ENCODE measurements at places on chromosomes 3 and 15. TPM values are rescaled to one million over a fixed set of nuclear protein-coding genes. Genes with fewer than 3 reads are reported as not detected.
A peak's percentile ranks its signal among the peaks of the same experiment; 100 is the strongest.

DNA sequence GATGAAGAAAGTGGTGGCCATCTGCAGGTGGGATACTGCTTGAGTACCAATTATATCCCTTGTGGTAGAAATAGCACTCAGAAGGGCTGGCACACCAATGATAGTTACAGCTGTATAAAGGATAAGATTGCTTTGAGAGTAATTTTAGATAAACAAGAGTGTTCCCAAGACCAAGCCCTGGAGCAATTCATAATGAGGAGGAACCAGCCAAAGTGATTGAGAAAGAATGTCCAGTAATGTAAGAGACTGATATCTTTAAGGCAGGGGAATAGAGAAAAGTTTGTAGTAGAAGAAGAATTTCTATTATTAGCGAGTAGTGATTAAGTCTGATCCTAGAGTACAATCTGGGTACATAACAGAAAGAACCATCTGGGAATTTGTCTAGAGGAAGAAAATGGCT lies 945.1 kb downstream of the OTOL1 start:
- DNase-seq: no peak

The ZKSCAN7 gene
- polyA plus RNA-seq: 5.7 TPM

GRCh38 chr3:191008074-191008473 lies 145.6 kb upstream of the GMNC start:
- DNase-seq: no peak

DNA sequence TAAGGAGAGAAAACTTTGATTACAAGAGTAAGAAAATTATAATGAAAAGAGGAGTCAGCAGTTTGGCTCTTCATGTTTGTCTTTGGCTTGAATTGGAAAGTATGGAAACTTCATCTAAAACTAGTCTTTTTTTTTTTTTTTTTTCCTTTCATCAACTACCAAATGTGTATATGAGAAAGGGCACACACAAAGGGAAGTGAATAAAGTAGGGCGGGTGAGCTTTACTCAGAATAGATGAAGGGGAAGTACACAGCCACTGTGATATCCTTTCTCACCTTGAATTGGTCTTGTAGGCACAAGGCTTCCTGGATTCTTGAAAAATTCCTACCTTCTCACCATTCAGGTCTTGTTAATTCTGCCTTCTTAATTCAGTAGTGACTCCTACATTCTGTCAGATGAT lies 652.3 kb upstream of the KCNMB2 start:
- no peak for DNase-seq

DNA sequence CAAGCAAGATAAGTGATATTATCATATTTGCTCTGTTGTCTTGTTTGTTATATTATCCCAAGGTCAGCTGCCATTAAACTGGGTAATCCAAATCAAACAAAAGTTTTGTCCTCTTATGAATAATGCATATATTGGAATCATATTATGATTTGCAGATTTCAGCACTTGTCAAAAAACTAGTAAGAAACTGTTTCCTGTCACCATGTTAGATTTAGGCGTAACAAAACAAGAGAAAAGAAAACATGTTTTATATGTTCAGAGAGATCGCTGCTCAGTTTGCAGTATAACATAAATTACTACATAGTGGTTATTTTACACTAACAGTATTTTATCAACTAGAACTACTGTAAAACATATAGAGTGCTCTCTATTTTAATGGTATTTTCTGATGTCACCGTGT lies 123.4 kb upstream of the ICE2 start:
- no peak for DNase-seq

DNA sequence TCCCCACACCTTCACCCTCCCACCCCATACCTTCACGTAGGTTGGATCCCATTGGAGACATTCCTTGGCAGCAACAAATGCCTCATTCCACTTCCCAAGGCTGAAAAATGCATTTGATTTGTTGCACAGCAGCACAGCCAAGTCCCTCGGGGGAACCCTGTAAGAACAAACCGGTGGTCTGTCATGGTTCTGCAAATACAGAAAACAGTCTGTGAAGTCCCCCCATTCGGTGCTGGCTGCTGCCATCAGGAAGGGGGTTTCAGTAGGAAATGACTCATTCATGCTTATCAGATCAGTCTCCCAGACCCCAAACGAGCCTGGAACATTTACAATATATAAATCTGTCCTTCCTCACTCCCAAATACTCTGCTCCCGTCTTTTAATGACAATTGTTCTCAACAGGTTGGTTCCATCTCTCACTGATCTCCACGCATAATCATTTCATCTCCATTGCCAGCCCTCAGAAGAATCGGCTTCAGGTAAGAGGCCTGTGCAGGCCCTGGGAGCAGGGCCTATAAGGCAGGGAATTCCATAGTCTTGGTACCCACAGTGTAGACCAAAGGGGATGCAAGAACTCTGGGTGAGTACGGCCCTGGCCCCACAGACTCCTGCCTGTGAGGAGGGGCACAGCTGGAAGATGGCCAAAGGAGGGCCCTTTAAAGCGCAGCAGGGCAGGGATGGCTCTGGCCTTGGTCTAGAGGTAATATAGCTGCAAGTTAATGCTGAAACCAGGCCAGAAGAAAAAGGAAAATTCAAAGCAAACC lies 41.6 kb downstream of the TRANK1 start:
- DNase-seq: no peak

GRCh38 chr3:150469031-150469930 lies 61.2 kb downstream of the TSC22D2 start:
- DNase-seq: peak; percentile 85

DNA sequence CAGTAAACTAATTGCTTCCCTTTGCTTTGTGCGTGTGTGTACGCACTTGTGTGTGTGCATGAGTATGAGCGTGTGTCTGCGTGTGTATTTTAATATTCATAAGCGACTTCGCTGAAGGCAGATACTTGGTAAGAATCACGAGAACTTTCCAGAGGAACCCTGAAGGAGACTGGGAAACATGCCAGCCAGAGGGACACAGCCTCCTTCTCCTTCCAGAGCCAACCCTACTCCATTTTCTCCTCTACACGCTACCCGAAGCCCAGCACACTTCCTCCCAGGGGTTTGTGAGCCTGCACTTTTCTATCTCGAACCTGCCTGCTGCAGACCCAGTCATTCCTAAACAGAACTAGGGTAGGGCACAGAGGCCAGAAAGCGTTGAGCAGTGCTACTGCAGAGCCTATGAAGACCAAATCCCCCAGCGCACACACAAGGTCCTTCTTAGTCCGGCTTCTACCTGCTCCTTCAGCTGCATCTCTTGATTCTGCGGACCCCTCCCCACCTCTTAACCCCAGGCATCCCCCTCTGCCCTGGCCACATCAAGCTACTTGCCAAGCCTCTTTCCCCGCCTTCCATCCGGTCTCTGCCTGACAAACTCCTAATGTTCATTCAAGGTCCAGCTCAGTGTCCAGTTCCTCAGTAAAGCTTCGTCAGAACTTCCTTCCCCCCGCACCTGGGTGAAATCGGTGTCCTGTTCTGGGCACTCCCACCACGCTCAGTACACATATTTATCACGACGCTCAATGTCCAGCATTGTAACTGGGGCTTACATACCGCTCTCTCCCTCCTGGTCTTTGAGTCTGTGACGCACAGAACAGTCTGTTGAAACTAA lies 191.8 kb downstream of the FAM43A start:
- DNase-seq: no peak

The PYDC2 gene
- polyA plus RNA-seq: not detected

The COL8A1 gene
- 147 TPM for polyA plus RNA-seq

The AMT gene
- 5.5 TPM for polyA plus RNA-seq

DNA sequence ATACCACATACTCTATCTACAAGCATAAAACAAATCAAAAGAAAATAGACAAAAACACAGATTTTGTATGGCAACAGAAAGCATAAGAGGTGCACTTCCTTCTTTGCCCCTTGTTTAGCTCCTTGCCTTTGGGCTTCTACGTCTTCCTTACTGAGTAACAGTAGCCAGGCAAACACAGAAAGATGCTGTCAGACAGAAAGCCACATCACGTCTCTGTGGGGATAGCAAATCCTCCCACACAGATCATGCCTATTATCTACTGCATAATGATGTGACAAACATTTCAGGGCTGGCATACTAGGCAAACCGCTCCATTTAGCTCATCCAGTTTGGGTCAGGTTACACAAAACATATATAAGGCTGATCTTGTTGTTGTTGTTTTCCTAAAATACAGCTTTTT lies 92.7 kb downstream of the BOC start:
- no peak for DNase-seq

GRCh38 chr15:47951781-47952180 lies 169.0 kb upstream of the SLC24A5 start:
- no peak for DNase-seq

GRCh38 chr3:147937341-147937740 lies 528.2 kb downstream of the ZIC1 start:
- no peak for DNase-seq

The ACAA1 gene
- polyA plus RNA-seq: 47.6 TPM

DNA sequence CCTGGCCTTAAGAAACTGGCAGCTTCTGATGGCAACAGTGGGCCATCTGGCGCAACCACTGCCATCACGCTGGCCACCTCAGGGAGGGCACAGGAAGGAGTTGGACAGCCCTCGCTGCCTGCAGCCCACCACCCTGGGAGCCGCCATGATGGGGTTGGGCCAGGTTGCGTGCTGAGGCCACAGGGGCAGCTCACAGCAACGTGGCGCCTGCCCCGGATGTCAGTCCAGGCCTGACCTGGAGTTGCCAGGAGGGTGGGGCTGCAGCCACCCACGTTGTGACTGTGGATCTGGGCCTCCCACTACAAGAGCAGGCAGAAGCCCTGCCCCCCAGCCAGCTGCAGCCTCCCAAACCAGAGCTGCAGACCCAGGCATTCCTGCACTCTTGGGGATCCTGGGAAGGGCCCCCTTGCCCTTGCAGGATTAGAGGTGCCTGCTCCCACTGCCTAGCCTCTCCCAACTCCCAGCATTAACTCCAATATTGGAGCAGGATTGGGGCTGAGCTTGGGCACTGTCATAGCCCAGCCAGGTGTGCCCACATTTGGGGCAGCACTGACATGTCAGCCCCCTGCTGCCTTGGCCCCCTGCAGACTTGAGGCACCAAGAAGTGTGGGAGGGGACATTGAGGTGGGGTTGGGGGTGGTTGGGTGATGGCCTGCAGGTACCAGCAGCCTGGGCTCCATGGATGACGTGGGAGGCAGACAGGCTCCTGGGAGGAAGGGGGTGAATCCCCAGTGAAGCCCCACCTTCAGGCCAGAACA lies 468.9 kb upstream of the CCDC54 start:
- no peak for DNase-seq

- DNase-seq: no peak
Observed at GRCh38 chr15:74245342-74245931, 9.3 kb downstream of the CCDC33 start.

DNA sequence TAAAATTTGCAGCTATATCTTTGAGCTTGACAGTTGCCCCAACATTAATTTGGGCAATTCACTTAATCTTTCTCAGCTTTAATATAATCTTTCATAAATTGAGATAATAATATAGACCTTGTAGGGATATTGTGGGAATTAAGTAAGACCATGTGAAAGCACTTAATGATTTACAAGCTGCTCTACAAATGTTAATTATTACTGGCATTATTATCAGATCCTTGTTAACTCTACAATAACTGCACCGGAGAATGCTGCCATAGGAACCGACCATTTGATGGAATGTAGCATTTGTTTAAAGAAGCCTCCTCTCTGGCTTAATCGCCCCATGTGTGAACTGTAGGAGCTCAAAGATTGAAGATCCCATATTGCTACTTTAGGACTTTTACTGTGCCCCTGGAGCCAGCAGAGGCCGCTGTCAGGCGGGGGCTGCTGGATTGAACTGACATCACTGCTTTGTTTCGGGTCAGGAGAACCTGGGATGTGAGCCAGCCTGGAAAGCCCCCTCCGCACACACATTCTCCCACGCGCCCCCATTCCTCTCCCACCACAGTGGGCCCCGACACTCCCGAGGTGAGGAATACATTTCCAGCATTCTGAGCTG lies 154.2 kb upstream of the TNIK start:
- DNase-seq: no peak

- no peak for DNase-seq
Observed at GRCh38 chr3:52153389-52154096, 680 bp downstream of the POC1A start.

GRCh38 chr15:76636059-76636458 lies 269.1 kb downstream of the SCAPER start:
- no peak for DNase-seq

- no peak for DNase-seq
Observed at GRCh38 chr15:81942157-81942556, 103.7 kb downstream of the MEX3B start.

The RAP2B gene
- 8.4 TPM for polyA plus RNA-seq

The SYNPR gene
- not detected for polyA plus RNA-seq

The SLC2A2 gene
- polyA plus RNA-seq: not detected

DNA sequence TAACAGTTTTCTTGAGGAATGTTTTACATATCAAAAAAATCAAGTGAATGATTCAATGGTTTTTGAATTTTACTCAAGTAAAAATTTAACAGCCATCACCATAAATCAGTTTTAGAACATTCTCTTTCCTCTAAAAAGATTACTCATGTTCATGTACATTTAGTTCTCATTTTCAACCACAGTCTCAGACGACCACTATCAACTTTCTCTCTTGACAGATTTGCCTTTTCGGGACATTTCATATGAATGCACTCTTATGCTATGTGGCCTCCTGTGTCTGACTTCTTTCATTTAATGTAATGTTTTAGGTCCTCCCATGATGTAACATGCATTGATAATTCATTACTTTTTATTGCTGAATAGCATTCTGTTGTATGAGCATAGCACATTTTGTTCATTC lies 309.3 kb upstream of the PLSCR5 start:
- DNase-seq: no peak

- peak; percentile 33 for DNase-seq
Observed at GRCh38 chr3:48157950-48158376, 30.3 kb downstream of the CDC25A start.

The SENP5 gene
- 18.0 TPM for polyA plus RNA-seq

The CYP19A1 gene
- polyA plus RNA-seq: not detected

DNA sequence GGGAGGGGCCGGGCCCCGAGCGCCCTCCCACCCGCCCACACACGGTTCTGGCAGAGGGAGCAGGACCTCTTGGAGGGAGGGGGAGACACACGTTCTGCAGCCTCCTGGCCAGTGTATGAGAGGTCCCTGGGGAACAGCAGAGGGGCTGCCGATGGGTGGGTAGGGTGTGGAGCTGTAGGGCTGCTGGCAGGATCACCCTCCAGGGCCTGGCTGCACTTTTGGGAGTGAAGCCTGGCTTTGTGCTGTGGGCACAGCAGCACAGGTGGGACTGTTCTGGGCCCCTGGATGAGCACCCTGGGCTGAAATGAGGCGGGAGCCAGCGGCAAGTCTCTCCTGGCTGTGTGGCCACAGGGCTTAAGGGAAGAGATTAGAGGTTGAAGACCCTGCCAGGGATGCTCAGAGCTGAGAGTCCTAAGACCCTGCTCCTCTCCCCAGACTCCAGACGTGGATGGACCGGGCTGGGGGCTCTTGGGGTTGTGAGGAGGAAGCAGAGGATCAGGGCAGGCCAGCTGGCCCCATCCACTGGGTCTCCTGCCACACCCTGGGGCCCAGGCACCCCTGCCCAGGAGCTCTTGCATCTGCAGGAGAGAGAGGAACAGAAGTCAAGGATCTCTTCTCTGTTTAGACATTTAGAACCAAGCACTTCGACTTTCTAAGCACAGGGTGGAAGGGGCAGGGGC lies 45.2 kb downstream of the RGMA start:
- no peak for DNase-seq

DNA sequence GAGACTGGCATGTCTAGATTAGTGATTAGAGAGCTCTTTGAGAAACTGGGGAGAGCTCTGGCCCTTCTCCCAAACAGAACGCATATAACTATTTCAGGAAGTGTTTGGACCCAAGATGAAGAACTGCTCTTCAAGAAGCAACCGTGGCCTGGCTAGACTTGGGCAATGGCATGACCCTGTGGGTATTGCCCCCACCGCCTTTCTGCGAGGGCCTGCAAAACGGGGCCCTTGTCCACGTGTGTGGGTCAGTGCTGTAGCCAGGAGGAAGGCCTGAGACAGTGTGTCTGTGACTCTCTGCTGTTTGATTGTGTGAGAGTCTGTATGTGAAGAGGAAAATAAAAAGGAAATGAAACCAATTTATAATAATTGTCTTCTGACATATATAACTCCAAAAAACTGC lies 42.5 kb downstream of the EEFSEC start:
- no peak for DNase-seq

Data from AG04450 (cell line).